Suppressor macrophage treated with lipopolysaccharide for 1 hour (primary cell): ENCODE measurements at places on chromosomes 5 and 9.
A peak's percentile ranks its signal among the peaks of the same experiment; 100 is the strongest.

DNA sequence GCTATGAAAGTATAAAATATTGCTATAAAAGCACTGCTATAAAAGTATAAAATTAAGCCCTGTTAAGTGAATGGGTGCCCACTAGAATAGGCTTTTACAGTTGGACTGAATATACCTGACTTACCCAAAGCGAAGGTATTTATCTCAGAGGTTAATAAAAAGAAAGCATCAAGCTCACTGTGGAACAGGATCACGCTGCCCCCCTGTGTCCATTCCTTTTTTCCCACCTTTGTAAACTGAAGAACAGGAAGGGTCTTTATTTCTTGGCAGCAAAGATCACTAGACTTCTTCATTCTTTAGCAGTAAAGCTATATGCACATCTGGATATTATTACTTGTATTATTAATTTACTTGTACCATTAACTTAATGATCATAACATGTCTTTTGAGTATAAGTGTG is 22.1 kb upstream of the PLPP6 start:
- DNase-seq, result peak; percentile 10

GRCh38 chr5:38379350-38379937 is 121.1 kb downstream of the EGFLAM start:
- no peak for DNase-seq

DNA sequence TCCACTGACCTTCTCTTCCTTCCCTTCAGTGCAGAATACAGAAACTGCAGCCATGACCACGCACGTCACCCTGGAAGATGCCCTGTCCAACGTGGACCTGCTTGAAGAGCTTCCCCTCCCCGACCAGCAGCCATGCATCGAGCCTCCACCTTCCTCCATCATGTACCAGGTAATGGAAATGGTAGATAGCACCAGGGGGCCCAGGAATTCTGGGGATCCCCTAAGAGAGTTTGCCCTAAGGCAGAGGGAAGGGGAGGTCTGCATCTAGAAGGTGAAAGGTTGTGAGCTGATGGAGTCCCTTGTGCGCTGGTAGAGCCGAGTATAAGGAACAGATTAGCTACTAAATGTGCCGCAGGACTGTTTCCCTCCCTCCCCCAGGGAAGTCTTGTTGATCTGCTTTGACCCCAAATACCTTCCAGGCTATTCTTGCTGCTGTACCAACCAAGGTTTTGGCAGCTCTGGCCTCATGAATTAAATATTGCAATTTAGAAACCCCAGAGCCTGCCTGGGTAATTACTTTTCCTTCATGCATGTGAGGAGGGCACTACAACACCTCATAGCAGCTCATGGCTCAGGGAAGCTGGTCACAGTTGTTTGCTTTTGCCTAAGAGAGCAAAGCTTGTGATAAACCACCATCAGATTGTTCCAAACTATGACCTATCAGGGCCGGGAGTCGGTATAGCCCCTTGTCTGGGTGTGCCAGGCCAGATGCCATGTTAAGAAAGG is 19.6 kb downstream of the CYFIP2 start:
- no peak for DNase-seq

- DNase-seq, result no peak
These were observed 211.4 kb downstream of the CHSY3 start for GRCh38 chr5:130115686-130116085.

DNA sequence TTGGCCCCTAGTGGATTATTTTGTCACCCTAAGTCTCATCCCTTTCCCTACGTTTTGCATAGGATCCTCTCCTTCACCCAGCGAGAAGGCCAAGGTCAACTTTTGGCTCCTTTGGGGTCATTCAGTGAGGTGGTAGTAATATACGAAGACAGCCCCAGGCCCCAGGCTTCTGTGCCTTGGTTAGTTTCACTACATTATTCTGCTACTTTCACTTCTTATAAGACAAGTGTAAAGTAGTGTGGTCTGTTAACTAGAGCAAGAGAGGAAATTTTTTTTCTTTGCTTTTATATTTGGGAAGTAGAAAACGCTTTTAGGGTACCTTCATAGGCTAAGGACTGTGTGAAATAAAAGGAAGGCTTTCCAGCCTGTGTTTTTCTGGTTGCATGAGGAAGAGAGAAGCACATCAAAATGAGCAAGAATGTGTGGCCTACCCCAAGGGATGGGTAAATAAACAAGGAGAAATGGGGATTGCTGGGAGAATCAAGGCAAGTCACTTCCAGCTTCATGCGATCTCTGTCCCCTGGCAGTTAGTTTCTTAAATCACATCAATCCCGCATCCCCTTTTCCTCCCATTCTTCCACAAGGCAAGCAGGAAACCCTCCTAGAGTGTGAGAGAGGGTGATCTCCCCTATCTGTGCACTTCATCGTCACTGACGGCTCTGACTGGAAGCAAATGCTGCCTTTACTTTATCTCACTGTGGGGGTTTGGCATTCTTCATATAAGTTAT is 677.0 kb upstream of the WWC1 start:
- DNase-seq, result no peak

GRCh38 chr9:14500705-14501104 is 186.8 kb upstream of the NFIB start:
- DNase-seq, result no peak

DNA sequence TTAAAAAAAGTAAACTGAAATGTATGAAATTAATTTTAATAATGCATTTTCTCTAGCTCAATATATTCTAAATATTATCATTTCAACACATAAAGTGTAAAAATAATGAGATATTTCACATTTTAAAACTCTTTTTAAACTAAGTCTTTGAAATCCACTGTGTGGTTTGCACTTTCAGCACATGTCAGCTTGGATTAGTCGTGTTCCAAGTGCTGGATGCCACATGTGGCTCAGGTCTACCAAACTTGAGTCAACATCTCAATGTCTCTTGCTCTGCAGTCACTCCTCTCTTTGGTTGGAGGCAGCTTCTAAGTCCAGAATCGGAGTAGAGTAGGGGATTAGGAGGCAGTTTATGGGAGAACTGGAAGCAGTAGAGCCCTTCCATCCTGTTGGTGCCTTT is 173.7 kb upstream of the ANKRD55 start:
- no peak for DNase-seq

DNA sequence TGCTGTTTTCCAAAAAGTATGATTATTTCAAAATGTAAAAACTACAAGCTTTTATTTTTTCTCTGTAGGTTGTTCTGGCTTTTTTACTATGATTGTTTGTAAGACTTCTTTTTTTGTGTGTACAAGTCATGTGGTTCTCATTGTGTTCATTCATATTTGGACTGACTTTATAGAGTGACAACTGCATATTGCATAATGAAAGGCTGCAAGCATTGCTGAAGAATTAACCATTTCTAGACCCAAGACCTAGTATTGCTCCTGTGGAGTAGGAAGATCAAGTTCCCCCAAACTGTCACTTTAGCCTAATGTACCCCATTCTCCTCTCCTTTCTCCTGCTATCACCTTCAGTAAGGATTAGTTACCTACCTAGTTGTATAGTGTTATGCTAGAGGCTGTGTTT is 10.0 kb downstream of the MAP1B start:
- no peak for DNase-seq

- no peak for DNase-seq
These were observed 42.3 kb downstream of the PLGRKT start for GRCh38 chr9:5395428-5395827.

DNA sequence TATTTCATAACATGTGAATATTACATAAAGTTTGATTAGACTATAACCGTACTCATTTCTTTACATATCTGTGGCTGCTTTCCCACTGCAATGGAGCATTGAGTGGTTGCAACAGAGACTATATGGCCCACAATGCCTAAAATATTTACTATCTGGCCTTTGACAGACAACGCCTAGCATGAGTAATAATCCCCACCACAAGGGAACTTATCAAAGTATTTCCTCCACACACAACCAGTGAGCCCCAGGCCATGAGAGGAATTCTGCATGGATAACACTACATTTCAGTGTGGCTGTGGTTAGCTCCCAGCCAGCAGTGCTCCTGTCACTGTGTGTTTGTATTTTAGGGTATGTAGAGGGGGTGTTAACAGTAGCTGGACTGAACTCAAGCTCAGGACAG is 54.8 kb downstream of the FAM81B start:
- no peak for DNase-seq

- no peak for DNase-seq
These were observed 66.2 kb downstream of the NACC2 start for GRCh38 chr9:136028760-136029470.

- no peak for DNase-seq
These were observed 267.3 kb downstream of the MAST4 start for GRCh38 chr5:66863243-66864170.

GRCh38 chr9:124940521-124940893 is 376 bp downstream of the GOLGA1 start:
- no peak for DNase-seq

- no peak for DNase-seq
These were observed 79.4 kb upstream of the SAP30L start for GRCh38 chr5:154366353-154366752.

DNA sequence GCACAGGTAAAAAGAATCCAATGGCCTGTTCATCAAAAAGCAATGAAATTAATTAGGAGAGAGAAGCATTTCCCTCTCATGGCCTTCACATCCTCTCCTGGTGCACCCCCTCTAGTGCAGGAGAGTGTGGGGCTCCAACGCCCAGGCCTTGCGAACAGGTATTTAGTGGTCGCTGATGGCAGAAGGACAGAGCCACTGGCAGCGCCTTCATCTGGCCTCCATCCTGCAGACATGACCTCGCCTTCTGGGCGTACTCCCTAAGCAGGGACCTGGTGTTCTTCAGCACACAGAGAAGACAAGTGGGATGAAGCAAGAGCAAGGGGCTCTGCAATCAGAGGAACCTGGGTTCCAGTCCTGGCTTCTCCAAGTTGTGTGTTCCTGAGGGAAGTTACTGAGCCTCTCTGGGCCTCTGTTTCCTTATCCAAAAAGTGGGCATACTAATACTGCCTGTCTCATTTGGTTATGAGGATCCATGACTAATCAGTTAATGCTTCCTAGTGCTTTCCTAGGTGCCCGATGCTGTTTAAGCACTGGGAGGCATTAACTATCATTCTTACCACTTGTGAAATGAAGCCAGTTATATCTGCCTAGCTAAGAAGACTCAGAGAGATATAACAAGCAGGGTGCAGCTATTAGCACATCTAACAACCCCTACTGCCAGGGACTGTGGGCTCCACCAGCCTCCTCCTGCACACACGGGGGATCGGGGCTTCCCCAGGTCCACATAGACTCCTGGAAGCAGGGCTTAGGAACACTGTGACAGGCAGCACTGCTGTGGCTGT is 77.3 kb downstream of the SEMA4D start:
- no peak for DNase-seq

GRCh38 chr5:141641634-141642267 is 5.0 kb downstream of the RELL2 start:
- DNase-seq, result peak; percentile 40

- DNase-seq, result no peak
These were observed 227.9 kb upstream of the TARS1 start for GRCh38 chr5:33212900-33213299.

DNA sequence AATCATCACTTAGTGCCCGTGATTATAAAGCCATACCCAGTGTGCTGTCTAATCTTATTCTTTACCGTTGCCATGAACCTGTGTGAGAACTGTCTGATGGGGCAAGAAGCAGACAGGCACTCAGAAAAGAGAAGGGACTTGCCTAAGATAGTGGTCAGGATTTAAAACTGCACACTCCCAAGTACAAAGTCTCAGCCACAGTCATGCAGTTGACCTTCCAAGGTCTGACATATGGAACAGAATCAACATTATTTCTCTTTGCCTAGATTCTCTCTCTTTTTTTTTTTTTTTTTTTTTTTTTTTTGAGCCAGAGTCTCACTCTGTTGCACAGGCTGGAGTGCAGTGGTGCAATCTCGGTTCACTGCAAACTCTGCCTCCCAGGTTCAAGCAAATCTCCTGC is 1.9 kb upstream of the PPP2CA start:
- no peak for DNase-seq

- DNase-seq, result no peak
These were observed 77.2 kb upstream of the CACNA1B start for GRCh38 chr9:137800196-137801022.

GRCh38 chr5:171571663-171572062 is 152.2 kb downstream of the FGF18 start:
- DNase-seq, result peak; percentile 35

DNA sequence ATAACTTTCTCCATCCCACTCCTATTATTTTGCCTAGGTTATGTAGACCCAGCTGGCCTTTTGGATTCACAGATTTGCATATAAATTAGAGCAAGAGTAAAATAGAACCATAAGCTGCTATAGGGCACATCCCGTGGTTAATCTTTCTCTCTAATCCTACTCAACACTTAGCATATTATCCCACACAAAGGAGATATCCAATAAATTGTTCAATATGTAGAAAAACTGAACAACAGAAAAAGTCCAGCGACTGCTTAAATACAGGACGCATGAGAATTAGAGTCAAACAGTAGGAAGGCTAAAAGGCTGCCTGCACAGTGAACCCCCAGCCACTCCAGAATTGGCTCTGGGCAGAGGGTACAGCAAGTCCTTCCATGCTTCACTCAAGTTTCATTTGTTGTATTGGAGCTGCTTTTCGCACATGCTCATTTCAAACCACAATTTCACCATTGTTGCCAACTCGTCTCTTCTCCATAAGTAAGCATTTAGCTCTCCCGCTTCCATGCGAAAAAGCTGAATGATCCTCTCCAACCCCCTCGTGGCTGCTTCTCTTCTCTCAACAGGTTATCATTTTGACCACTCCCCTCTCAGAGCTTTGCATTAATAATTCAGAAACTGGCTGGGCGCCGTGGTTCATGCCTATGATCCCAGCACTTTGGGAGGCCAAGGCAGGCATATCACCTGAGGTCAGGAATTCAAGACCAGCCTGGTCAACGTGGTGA is 14.1 kb upstream of the IQGAP2 start:
- no peak for DNase-seq

DNA sequence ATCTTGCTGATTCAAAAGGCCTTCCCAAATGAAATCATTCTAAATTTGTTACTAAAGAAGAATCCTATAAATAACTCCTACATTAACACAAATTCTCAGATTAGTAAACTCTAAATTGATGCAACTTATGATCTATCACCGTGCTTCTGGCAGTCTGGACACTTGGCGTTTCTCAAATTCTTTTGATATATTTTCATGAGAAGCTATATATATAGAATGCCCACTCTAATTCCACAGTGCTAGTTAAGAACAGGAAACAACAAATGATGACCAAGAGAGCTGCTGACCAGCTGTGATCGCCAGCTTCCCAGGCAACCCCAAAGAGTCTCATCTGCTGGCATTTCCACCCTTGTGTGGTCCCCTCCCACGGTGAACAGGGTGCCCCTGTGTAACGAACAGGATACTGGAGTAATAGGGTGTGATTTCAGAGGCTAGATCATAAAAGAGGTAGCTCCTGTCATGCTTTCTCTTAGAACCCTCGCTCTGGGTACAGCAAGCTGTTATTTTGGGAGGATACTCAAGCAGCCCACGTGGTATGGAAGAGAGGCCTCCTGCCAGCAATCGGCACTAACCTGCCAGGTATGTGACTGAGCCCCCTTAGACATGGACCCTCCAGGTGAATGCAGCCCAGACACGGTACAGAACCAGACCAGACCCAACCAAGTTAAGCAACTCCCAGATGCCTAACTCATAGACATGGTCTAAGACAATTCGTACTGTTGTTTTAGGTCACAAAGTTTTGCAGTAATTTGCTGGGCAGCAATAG is 64.7 kb downstream of the CDC14B start:
- DNase-seq, result peak; percentile 61

- DNase-seq, result no peak
These were observed 147.8 kb downstream of the AOPEP start for GRCh38 chr9:94874316-94874715.

GRCh38 chr5:156391139-156391538 is 64.2 kb downstream of the SGCD start:
- no peak for DNase-seq

GRCh38 chr9:124381170-124381945 is 33.9 kb downstream of the PSMB7 start:
- DNase-seq, result peak; percentile 62

GRCh38 chr9:135828656-135829055 is 78.7 kb downstream of the CAMSAP1 start:
- no peak for DNase-seq

- DNase-seq, result no peak
These were observed 116.6 kb downstream of the PCSK1 start for GRCh38 chr5:96316487-96316886.
